ENCODE measurements at places on chromosomes 6 and 20.

GRCh38 chr20:1130847-1131246, 12.4 kb downstream of the PSMF1 start:
- DNase-seq, result no peak

DNA sequence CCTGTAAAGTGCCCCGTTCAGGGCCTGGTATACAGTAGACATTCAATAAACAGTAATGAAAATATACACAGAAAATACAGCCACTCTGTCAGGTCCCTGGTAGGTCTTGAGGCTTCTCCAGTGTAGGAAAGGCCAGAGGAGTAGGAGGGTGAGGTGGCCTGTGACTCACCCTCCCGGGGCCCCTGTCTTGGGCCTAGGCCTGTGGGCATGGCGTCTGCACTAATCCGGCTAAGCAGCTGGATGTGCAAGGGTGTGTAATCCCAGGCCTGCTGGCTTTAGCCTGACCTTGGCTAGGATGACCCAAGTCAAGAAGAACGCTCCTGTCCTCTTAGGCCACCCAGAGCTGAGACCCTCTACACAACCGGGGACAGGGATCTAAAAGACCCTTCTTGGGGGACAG, 84.9 kb downstream of the KCNB1 start:
- DNase-seq, result peak; percentile 19

- DNase-seq, result no peak
Observed at GRCh38 chr6:87799651-87800050, 97.6 kb upstream of the AKIRIN2 start.

DNA sequence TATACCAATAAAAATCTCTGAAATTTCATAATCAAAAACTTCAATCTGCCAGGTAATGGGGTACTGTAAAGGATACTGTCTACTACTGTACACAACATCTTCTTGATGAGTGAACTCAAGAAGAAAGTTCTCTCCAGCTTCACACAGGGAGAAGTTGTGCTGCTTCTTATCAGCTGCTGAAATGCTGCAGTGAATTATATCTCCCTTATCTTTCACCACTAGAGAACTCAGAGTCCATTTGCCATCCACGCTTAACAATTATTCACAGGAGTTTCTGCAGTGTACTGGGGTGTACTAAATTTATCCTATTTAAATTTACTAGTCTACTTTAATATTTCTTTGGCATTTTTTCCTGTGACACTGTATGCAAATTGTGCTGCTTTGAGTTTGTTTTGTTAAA, 384.8 kb downstream of the TFAP2B start:
- no peak for DNase-seq

- peak; percentile 33 for DNase-seq
Observed at GRCh38 chr20:3889489-3890397, 556 bp downstream of the PANK2 start.

DNA sequence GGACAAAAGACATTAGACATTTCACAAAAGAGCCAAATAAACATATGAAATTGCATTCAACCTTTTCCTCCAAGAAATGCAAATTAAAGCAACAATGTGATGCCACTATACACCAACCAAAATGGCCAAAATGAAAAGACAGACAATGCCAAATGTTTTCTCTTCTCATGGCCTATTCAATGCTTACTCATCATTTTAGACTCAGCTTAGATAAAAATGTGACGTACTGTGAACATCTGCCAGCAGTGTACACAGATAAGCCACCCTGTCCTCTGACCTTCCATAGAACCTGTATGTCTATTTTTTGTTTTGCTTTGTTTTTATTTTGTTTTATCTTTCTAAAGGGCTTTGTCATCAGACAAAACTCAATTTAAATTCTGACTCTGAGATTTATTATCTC, 385.2 kb downstream of the FRK start:
- DNase-seq, result no peak

GRCh38 chr20:4808872-4809271, 87.2 kb downstream of the PRND start:
- DNase-seq, result peak; percentile 24

- peak; percentile 47 for DNase-seq
Observed at GRCh38 chr6:133340557-133340956, 99.4 kb downstream of the EYA4 start.

- DNase-seq, result no peak
Observed at GRCh38 chr6:135230711-135231468, 49.8 kb downstream of the MYB start.

DNA sequence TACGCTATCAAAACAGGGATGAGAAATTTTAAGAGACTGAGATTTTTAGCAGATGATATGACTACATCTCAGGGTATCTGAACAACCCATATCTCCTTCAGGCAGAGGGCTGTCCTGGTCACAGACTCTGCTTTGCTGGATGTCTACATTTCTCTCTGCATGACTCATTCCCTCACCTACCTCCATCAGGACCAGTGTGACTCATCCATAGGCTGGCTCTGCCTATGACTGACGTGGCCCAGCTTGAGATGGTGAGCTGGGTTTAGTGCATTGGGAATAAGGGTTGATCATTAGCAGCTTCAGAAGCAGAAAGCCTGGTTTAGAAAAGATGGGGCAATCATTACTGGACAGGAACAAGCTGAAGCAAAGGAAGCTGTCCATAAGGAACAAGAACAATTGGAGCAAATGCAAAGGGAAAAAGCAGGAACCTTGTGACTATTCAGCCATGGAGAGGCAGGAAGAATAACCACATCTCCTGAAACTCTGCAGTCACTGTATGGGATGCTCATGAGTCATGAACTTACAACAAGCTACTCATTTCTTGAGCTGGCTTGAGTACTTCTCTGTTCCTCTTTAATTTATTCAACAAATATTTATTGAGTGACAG, 86.4 kb upstream of the CBLN4 start:
- no peak for DNase-seq

All from foreskin fibroblast (primary cell).